ENCODE measurements at places on chromosomes 13 and 19. TPM values are rescaled to one million over a fixed set of nuclear protein-coding genes. Genes with fewer than 3 reads are reported as not detected.

The C13orf42 gene
- not detected for total RNA-seq

GRCh38 chr13:43284162-43284561, 260.8 kb downstream of the DNAJC15 start:
- no peak for DNase-seq

The FARP1 gene
- total RNA-seq: 71.2 TPM

- no peak for DNase-seq
These were observed 2.3 kb downstream of the A1BG start for GRCh38 chr19:58350871-58351557.

DNA sequence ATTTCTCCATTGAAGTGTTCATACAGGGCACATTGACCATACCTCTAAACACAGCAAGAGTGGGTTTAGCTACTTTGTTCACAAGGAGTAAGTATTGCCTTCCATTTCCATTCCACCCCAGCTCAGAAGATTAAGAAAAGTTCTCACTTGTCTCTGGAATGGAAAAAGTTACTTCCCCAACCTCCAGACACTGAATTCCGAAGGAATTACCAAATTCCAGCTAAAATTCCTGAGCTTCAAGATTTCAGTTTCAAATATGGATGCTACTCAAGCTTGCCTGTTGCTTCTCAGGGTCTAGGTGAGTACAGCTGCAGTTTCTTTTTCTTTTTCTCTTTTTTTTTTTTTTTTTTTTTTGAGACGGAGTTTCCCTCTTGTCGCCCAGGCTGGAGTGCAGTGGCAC, 33.6 kb downstream of the TEX26 start:
- no peak for DNase-seq

GRCh38 chr19:6712231-6712630, 8.2 kb downstream of the C3 start:
- no peak for DNase-seq

GRCh38 chr19:18223860-18224524, 2.2 kb downstream of the PDE4C start:
- peak; percentile 29 for DNase-seq

- DNase-seq: no peak
These were observed 21.3 kb upstream of the VSTM2B start for GRCh38 chr19:29504454-29504853.

Data from uterus (tissue), 4 donors.